ENCODE measurements at places on chromosomes 5 and 9.

GRCh38 chr9:6977761-6978160 lies 220.0 kb downstream of the KDM4C start:
- H3K27ac ChIP-seq: no peak overlapping the region
- DNase-seq: no peak
- H3K36me3 ChIP-seq: no peaks in the 10 kb centered on the region
- no peak overlapping the region for H3K4me3 ChIP-seq
- H3K27me3 ChIP-seq: no peaks in the 10 kb centered on the region

- DNase-seq: no peak
- H3K27me3 ChIP-seq: no peaks in the 10 kb centered on the region
- H3K27ac ChIP-seq: no peak overlapping the region
- peaks cover 51% of the 10 kb centered on the region for H3K36me3 ChIP-seq
These were observed 11.8 kb downstream of the HNRNPAB start for GRCh38 chr5:178216088-178216534.

DNA sequence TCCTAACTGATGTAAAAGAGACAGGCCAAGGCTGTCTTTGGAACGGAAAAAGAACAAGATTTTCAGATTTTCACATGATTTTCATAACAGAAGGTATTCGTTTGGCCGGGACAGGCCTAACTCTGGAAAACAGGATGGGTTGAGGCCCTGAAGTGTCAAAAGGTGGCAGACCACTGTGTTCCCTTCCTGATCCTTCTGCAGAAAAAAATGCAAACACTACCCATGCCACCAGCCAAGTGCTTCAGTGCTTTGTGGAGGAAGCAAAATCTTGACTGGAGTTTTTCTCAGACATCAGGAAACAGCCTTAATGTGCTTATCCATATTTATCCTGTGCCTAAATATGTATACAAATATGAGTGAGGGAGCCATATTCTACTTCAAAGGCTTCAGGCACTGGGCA lies 113.5 kb upstream of the IL6ST start:
- H3K27ac ChIP-seq: no peak overlapping the region
- H3K36me3 ChIP-seq: no peaks in the 10 kb centered on the region
- DNase-seq: peak; percentile 45
- no peak overlapping the region for H3K4me3 ChIP-seq

GRCh38 chr5:505951-506525 lies 18.2 kb downstream of the SLC9A3 start:
- H3K4me1 ChIP-seq: peaks cover 7% of the 10 kb centered on the region
- H3K4me3 ChIP-seq: no peak overlapping the region
- H3K36me3 ChIP-seq: no peaks in the 10 kb centered on the region
- H3K27me3 ChIP-seq: no peaks in the 10 kb centered on the region
